ENCODE measurements at places on chromosomes 6 and 20. TPM values are rescaled to one million over a fixed set of nuclear protein-coding genes. Genes with fewer than 3 reads are reported as not detected.
A peak's percentile ranks its signal among the peaks of the same experiment; 100 is the strongest.

DNA sequence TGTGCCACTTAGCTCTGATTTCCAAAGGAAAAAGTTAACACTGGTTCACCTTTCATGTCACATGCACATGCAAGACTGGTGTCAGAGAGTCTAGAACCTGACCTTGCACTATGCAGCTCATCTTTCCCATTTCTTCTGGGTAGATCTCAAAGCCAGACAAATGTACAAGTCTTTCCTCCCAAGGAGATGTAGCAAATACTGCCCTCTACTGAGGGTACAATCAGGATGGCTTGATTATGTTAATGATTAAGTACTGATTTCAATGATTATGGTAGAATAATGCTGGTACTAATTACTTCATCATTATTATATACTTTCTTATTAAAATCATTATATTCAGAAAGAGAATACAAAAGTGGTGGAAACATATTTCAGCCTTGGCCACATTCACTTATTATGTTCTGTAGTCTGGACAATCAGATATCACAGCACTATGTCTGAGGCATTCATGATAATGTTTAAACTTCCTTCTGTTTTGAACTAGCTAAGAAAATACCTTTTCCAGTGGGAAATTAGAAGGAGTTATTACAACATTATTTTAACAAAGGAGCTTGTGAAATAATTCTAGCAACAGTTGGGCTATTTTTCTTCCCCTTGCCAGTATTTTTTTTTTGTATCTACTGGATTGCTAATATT lies 68.5 kb upstream of the FOXO3 start:
- DNase-seq = peak; percentile 46

DNA sequence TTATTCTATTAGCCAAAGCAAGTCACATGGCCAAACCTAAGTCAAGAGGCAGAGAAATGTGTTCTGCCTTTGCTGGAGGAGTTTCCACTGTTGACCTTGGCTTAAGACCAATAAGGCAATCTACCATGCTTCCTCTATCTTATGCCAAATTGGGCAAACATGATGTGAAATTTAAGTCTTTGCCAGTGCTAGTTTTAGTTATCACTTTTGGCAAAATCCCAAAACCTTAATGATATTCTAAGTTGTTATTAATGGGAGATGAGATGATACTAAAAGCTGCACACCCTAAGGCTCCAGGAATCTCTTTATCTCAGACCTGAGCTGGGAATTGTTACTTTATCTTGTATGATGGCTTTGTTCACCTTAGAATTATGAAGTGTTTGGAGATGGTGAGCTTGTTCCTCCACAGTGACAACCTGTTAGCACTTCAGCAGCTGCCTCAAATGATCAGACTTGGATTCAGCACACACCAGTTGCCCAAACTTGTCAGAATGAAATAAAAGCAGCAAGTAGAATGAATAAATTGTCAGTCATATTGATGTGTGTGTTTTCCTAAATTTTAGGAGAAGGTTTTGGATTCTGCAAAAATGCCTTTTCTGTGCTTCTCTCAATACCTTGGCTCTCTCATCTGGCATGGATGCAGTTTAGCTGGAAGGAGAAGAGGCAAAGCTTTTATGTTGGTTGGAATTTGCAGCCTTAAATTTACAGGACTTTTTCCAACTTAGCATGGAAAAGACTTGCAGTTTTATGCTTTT lies 49.3 kb downstream of the RIN2 start:
- no peak for DNase-seq

- DNase-seq = no peak
Observed at GRCh38 chr6:125077453-125077852, 76.1 kb upstream of the TPD52L1 start.

- no peak for DNase-seq
Observed at GRCh38 chr20:63834491-63834880, 3.4 kb upstream of the ZBTB46 start.

DNA sequence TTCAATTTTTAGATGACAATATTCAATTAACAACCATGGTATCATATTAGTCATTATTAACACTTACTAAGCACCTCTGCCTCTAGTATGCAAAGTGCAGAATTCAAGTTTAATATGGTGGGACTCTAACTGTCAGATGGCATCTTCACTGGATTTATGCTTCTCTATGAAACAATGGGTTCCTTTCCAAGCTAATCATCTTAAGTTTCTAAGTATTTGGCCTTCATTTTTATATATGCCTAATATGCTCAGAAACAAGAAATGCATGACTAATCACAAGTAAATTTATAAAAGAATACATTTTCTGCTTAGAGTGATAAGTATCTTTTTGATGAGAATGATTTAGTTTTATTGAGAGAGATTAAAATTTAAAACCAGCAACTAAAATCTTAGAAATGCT lies 144.7 kb downstream of the HIVEP2 start:
- DNase-seq = no peak

- no peak for DNase-seq
Observed at GRCh38 chr20:37204056-37204455, 24.7 kb upstream of the MROH8 start.

GRCh38 chr6:28615955-28616747 lies 90.5 kb downstream of the GPX5 start:
- no peak for DNase-seq

DNA sequence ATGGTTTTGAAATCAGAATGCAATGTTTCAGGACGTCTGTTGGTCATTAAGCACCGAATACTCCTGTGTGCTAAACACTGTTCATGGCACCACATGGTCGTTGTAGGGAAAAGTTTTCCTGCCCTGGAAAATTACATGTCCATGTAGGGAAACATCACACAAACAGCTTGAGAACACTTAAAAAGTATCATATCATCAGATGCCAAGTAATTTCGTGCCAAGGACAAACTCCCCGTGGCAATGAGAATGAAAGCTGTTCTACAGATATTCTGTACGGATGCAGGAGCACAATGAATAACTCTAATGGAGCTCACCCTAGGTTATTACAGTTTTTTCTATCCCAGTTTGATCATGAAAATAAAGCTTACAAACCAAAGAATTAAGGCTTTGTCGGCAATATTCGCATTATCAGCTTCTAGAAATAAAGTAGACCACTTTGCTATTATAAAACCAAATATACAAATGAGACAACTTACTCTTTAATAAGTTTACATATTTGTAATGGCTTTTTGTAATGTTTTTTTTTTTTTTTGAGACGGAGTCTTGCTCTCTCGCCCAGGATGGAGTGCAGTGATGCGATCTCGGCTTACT lies 4.6 kb upstream of the DST start:
- DNase-seq = no peak

GRCh38 chr6:167936051-167936450 lies 61.4 kb upstream of the KIF25 start:
- DNase-seq = no peak

RRAGD gene
- 34.7 TPM for polyA plus RNA-seq

GRCh38 chr20:15476186-15476585 lies 1097.1 kb downstream of the KIF16B start:
- no peak for DNase-seq

- no peak for DNase-seq
Observed at GRCh38 chr20:10877342-10877741, 203.5 kb upstream of the JAG1 start.

DNA sequence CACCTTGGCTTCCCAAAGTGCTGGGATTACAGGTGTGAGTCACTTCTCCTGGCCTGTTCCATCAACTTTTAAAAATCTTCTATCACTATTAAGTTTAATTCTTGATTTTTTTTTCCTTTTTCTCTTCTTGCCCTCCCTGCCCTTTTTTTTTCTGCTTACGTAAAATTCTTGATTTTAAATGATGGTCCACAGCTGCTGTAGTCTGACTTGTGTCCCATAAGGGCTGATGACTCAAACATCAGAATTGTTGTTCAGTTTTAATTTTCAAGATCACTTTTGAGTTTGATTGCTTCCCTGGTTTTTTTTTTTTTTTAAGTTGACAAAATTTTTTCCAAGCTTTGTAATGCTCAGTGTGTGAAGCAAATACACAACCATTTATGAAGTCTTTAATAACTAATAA lies 61.9 kb downstream of the CBFA2T2 start:
- DNase-seq = no peak

OR12D3 gene
- not detected for polyA plus RNA-seq

TREML1 gene
- polyA plus RNA-seq = 0.65 TPM

NHSL1 gene
- polyA plus RNA-seq = 16.1 TPM

DNA sequence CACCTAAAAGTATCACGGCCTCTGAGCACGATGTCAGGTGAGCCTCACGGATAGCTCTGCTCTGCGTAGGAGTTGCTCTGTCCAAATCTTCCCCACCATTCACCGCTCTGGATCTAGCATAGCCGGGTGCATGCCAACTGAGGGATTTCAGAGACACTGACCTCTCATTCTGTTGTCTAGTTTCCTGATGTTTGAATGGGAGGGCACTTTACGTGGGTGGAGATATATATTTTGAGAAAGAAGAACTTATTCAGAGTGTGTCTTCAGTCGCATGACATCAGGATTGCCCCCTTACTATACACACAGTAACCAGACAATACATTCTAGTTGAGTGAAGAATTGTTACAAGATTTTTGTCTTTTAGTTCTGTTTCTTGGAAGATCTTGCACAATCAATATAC lies 96.5 kb upstream of the CITED2 start:
- DNase-seq = no peak

GRCh38 chr20:40728470-40728869 lies 39.4 kb upstream of the MAFB start:
- DNase-seq = no peak

DNA sequence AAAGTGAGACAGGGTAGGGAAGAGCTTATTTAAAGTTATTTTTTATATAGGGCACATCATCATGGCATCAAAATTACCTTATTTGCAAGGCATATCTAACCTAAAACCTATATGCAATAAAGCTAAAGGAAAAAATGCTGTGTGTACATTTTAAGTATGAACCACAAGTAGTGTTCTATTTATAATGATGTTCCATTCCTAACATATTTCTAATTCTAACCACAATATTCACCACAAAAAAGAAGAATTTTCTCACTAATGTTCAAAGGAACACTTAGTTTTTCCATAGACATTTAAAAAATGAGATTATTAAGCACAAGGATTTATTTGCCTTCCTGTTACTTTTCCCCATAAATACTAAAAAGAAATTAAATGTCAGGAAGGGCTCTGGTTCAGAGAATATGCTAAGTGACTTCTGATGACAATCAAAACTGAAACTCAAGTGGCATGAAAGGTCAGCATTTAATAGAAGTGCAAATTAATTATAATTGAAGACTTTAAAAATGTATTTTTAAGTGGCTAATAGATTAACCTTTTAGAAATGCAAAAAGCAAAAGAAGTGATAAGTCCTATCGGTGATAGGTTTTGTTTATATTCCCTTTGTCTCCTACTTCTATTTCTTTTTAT lies 25.1 kb downstream of the GPR63 start:
- no peak for DNase-seq

DNA sequence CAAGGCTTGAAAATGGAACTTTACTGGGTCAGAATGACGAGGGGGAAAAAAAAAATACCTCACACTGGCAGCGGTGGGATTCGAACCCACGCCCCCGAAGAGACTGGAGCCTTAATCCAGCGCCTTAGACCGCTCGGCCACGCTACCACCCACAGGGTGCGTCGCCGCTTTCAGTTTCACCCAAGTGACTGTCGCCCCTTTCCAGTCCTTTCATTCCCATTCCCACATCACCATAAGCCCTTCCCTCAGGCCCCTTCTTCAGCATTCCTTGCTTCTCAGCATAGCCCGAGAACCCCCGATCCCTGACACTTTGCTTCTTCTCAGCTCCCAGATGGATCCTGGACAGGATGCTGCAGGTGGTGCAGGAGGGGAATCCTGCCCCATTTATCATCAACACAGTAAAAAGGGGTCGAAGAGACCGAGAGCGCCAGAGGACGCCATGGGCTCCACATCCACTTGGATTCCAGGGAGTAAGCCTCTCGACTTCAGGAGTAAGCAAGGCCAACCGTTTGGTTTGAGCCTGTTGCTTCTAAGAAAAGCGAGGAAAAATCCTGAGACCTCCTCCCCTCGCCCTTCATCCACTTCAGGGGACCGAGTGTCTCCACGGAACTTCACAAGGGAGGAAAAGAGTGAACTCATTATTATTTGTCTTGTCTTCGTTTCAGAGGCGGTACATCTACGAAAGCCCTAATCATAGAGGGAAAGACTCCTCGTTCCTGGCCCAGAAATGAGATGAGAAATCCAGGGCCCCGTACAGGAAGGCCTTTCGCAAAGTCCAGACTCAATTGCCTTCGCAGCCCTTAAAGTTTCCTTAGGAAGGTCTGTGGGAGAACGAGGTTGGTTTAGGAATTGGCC lies 20.0 kb upstream of the TRIM27 start:
- DNase-seq = peak; percentile 65

DNA sequence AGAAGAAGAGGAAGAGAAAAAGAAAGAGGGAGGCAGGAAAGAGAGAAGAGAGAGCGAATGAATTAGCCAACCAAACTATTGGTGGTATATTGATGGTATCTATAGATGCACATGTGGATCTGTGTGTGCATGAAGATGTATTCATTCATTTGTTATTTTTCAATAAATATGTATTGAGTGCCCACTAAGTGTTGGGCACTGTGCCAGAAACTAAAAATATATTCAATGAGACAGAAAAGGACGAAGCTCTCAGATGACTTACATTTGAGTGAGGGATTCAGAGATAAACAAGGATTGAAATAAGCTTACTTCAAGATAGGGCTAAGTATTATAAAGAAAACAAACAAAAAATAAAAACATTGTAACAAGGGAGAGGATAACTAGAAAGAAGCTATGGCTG lies 154.9 kb downstream of the TSHZ2 start:
- no peak for DNase-seq

OPRM1 gene
- polyA plus RNA-seq = 0.08 TPM

- DNase-seq = no peak
Observed at GRCh38 chr20:57428324-57429158, 37.3 kb downstream of the RBM38 start.

DNA sequence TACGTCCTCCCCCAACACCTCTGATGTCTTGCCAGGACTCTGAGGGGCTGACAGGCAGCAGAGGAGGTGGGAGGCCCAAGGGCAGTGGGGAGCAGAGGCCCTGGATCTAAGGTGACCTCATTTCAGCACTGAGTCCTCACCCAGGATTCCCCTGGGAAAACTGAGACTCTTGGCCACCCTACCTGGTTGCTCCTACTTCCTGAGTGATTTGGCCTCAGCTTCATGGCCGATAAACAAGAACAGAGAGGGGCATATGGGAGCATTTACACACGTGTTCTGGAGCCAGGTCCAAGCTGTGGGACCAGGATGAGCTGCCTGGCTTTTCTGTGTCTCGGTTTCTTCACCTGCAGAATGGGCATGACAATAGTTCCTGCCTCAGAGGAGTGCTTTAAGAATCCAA lies 133.8 kb downstream of the ANKRD60 start:
- no peak for DNase-seq

ROS1 gene
- polyA plus RNA-seq = 0.13 TPM

- no peak for DNase-seq
Observed at GRCh38 chr6:160238761-160239751, 19.6 kb downstream of the SLC22A2 start.

TRIM40 gene
- not detected for polyA plus RNA-seq

MCCD1 gene
- 11.9 TPM for polyA plus RNA-seq

GRCh38 chr20:58908221-58908620 lies 55.7 kb downstream of the GNAS start:
- no peak for DNase-seq
